Uterine smooth muscle cell (primary cell): ENCODE measurements at places on chromosomes 6 and 20. TPM values are rescaled to one million over a fixed set of nuclear protein-coding genes. Genes with fewer than 3 reads are reported as not detected.

The ALDH8A1 gene
- total RNA-seq, result not detected in 2 replicates

The SPEF1 gene
- total RNA-seq, result 0.22 and 0.25 TPM in 2 replicates

The PLTP gene
- 7.0 and 23.5 TPM in 2 replicates for total RNA-seq

The DZANK1 gene
- total RNA-seq, result 1.1 and 1.5 TPM in 2 replicates

The NOX3 gene
- total RNA-seq, result not detected in 2 replicates

The TNXB gene
- 5.9 and 6.7 TPM in 2 replicates for total RNA-seq

The PYGB gene
- total RNA-seq, result 119 and 142 TPM in 2 replicates

The DUSP22 gene
- 12.8 and 17.6 TPM in 2 replicates for total RNA-seq

The EMILIN3 gene
- under 0.01 TPM in 1 of 2 replicates, not detected in the other for total RNA-seq

The FHL5 gene
- total RNA-seq, result not detected in 2 replicates

The DSE gene
- total RNA-seq, result 76.7 and 143 TPM in 2 replicates

The POM121L2 gene
- total RNA-seq, result not detected in 2 replicates

The SAPCD1 gene
- 1.00 and 1.2 TPM in 2 replicates for total RNA-seq

The TAF11 gene
- 18.6 and 18.9 TPM in 2 replicates for total RNA-seq

The ANGPT4 gene
- total RNA-seq, result not detected in 2 replicates

The TMEM239 gene
- total RNA-seq, result not detected in 2 replicates

The THEMIS gene
- total RNA-seq, result not detected in 2 replicates

The PTK6 gene
- 0.11 and 0.12 TPM in 2 replicates for total RNA-seq

The F13A1 gene
- total RNA-seq, result under 0.01 TPM in 1 of 2 replicates, not detected in the other

The NDUFAF4 gene
- 7.4 and 12.0 TPM in 2 replicates for total RNA-seq

The DXO gene
- total RNA-seq, result 14.1 and 17.1 TPM in 2 replicates

The CLDN20 gene
- not detected in 2 replicates for total RNA-seq

The MARCKS gene
- total RNA-seq, result 130 and 144 TPM in 2 replicates

The ADGRF1 gene
- total RNA-seq, result not detected in 2 replicates

The OLIG3 gene
- not detected in 2 replicates for total RNA-seq

The PRL gene
- total RNA-seq, result not detected in 2 replicates

The ULBP2 gene
- total RNA-seq, result 2.6 and 4.1 TPM in 2 replicates

The PDE10A gene
- total RNA-seq, result 2.3 and 3.5 TPM in 2 replicates

The FOXS1 gene
- 0.12 TPM in 1 of 2 replicates, not detected in the other for total RNA-seq

The FAM217B gene
- 3.2 and 4.1 TPM in 2 replicates for total RNA-seq

The TRIM40 gene
- not detected in 2 replicates for total RNA-seq

The ABHD16B gene
- not detected in 2 replicates for total RNA-seq

The FILIP1 gene
- total RNA-seq, result 0.62 and 1.4 TPM in 2 replicates

The KCNS1 gene
- total RNA-seq, result 1.00 and 1.6 TPM in 2 replicates

The ACSS1 gene
- total RNA-seq, result 5.5 and 6.6 TPM in 2 replicates

The LKAAEAR1 gene
- not detected in 2 replicates for total RNA-seq

The TRIM31 gene
- not detected in 2 replicates for total RNA-seq

The CDH22 gene
- total RNA-seq, result under 0.01 TPM in 1 of 2 replicates, not detected in the other

The CLPSL1 gene
- not detected in 2 replicates for total RNA-seq

The PLA2G7 gene
- total RNA-seq, result not detected in 2 replicates

The HLA-DRB5 gene
- total RNA-seq, result not detected in 2 replicates

The INSM1 gene
- total RNA-seq, result not detected in 2 replicates

The ZC2HC1B gene
- not detected in 2 replicates for total RNA-seq

The SHLD1 gene
- 1.2 and 1.8 TPM in 2 replicates for total RNA-seq

The HLA-DQB1 gene
- total RNA-seq, result not detected in 2 replicates

The ECT2L gene
- total RNA-seq, result 0.12 TPM in 1 of 2 replicates, not detected in the other

The HLA-DQA1 gene
- total RNA-seq, result not detected in 2 replicates

The PROCR gene
- 67.1 and 101 TPM in 2 replicates for total RNA-seq
